ENCODE measurements at places on chromosomes 13 and 19.

- DNase-seq, result no peak
Observed at GRCh38 chr13:78460176-78460575, 143.2 kb downstream of the POU4F1 start.

- no peak for DNase-seq
Observed at GRCh38 chr13:73339086-73339485, 280.3 kb downstream of the KLF5 start.

DNA sequence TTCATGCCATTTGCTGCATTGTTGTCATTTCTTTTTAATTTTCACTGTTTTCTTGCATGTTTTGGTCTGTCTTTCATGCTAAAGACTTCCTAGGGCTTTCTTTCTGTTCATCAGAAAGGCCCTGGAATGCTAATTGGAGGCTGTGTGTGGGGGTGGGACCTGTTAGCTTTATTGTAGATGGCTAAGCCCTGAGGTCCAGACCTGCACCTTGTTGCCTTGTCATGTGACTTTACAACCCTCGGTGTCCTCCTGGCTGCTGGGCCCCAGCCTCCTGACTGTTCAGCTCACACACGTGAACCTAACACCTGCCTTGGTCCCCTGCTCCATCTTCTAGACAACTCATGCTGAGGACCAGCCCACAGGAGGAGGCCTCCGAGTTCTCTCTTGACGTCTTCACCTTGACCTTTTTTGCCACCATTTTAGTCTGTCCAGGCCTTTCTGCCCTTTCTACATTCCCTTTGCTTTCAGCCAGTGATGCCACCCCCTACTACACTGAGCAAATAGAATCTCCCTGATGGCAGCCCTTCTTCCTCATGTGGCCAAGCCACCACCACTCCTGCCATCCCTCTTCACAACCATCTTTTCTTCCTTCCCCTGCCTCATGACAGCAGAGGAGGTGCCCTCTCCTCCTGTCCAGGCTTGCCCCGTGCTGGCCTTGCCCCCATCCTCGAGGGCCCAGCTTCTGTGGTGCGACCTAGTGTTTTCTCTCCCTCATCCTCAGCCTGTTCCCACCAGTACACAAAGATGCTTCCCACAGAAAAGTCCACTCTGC lies 41.4 kb upstream of the GPI start:
- no peak for DNase-seq

GRCh38 chr13:22286338-22286737 lies 615.5 kb downstream of the FGF9 start:
- DNase-seq, result no peak

DNA sequence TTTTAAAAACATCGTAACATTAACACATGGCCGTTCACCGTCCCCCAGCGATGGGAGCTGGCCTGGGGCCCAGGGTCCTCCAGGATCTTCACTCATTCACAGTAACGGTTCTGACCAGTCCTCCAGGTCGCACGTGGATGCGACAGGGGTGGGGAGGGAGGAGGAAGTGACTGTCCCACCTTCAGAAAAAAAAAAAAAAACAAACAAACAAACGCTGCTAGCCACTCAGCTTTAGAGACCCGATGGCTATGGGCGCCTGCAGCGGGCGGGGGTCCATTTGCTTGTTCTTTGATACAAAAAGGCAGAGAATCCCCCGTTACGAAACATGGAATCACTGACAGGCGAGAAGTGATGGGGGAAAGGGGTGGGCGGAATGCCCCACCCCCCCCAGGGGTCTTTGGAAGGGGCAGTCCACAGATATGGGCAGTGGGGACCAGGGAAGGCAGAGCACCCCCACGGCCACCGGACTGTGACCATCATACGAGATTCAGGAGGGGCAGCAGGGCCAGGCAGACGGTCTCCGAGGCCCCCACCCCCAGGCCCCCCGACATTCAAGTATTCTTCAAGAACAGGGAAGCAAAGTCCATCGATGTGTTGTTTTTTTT lies 13.3 kb downstream of the MKNK2 start:
- no peak for DNase-seq

GRCh38 chr13:55516610-55517009 lies 1624.1 kb upstream of the PRR20A start:
- DNase-seq, result no peak

- no peak for DNase-seq
Observed at GRCh38 chr19:18392926-18393325, 4.5 kb downstream of the LRRC25 start.

DNA sequence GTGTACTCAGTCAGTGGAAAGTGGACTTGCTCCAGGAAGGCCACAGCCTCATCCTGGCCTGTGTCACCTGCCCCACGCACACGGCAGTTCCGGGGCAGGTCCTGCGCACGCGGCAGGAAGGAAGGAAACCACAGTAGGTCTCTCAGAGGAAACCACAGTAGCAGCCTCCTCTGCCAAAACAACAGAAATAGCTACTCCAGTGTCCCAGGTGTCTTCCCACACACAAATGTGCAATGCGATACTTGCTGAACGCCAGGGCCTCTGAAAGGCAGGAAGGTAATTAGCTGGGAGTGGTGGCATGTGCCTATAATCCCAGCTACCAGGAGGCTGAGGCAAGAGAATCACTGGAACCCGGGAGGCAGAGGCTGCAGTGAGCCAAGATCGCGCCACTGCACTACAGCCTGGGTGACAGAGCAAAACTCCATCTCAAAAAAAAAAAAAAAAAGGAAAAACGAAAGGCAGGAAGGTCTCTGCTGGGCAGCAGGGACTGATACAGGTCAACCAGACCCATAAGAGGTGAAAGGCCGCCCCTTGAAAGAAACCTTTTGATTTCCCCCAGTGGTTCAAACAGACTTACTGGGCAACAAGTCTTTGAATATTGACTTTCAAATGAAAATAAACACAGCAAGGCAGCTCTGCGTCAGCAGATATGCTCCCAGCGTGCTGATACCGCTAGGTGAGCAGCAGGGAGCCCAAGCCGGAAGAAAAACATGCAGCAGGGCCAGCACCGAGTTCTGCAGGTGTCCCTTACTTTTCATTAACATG lies 49.5 kb downstream of the CRYL1 start:
- peak; percentile 75 for DNase-seq

GRCh38 chr13:107091428-107091827 lies 523.5 kb upstream of the ARGLU1 start:
- no peak for DNase-seq

DNA sequence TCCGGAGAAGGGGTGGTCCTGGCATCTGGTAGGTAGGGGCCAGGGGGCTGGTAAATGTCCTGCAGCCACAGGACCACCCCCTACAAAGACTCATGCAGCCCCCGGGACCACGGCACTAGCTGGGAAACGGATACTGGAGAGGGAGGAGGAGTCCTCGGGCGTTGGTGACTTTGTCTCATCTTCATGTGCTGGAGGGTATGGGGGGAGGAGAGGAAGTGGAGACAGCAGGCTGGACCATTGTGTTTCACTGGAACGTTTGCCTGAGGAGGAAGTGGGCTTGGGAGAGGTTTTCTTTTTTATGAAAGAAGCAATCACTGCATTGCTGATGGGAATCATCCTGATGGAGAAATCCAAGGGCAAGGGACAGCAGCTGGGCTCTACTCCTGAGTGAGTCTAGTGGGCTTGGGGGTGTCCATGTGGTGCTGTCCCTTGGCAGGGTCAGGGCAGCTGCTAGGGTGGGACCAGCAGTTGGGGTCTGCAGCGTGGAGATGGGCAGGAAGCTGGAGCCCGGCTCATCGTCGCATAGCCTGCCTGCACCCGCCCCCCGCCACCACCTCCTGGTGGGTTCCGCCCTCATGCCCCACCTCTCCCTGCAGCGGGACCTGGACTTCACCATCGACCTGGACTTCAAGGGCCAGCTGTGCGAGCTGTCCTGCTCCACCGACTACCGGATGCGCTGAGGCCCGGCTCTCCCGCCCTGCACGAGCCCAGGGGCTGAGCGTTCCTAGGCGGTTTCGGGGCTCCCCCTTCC lies 1.7 kb upstream of the ADM5 start:
- DNase-seq, result no peak

- no peak for DNase-seq
Observed at GRCh38 chr19:15154002-15154612, 46.7 kb downstream of the NOTCH3 start.

- DNase-seq, result no peak
Observed at GRCh38 chr19:41555748-41556147, 20.2 kb upstream of the CEACAM21 start.

DNA sequence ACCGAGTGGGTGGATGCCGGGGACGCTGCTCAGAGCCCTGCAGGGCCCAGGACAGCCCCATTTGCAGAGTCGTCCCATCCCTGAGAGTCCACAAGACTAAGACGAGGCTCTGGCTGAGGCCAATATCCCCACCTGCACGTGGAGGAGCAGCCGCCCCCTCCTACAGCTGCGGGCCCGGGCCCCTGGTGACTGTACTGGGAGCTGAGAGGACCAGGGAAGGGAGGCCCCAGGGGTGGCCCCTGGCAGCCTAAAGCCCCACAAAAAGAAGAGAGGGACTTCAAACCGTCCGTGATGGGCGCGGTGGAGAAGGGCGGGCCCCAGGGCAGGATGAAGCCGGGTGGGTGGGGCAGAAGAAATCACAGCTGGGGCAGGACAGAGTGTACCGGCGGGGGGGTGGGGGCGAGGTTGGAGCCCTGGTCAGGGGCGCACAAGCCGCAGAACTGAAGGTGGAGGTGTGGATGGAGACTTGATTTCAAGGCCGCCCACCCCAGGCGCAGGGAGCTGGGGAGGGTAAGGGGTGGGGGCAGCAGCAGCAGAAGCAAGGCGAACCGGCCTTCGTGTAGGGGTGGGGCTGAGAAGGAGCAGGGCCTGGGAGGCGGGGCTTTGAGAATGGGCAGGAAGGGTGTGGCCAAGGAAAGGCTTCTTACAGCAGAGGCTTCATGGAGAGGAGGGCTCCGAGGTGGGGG lies 12.9 kb downstream of the CFD start:
- no peak for DNase-seq

Data from brain pericyte (primary cell).